ENCODE measurements at places on chromosomes 16 and 17.
A peak's percentile ranks its signal among the peaks of the same experiment; 100 is the strongest.

DNA sequence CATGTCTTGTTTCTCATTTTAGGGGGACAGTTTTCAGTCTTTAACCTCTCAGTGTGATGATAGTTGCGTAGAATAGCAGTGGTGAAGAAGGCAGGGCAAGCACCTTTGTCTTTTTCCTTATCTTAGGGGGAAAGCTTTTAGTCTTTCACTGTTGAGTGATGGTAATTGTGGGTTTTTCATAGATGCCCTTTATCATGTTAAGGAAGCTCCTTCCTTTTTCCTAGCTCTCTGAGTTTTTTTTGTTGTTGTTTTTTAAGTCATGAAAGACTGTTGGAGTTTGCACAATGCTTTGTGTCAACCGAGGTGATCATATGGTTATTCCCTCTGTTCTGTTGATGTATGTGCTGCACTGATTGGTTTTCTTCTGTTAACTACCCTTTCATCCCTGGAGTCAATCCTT is 15.7 kb downstream of the NOL11 start:
- no peak for DNase-seq

DNA sequence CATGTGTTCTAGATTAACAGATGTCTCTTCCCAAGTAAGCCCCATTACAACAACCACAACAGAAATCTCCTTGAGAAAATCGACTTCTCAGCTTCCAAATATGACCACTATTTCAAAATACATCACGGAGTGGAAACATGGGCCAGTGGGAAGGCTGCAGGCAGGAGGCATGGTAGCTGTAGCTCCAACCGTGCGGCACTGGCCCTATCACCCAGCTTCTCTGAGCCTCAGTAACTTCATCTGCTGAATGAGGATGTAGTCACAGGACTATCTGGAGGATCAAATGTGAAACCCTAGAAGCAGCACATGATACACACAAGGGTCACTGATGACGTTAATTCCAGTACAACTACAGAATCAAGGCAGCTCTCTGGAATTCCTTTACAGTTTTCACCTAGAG is 112.2 kb downstream of the VPS53 start:
- DNase-seq, result no peak

DNA sequence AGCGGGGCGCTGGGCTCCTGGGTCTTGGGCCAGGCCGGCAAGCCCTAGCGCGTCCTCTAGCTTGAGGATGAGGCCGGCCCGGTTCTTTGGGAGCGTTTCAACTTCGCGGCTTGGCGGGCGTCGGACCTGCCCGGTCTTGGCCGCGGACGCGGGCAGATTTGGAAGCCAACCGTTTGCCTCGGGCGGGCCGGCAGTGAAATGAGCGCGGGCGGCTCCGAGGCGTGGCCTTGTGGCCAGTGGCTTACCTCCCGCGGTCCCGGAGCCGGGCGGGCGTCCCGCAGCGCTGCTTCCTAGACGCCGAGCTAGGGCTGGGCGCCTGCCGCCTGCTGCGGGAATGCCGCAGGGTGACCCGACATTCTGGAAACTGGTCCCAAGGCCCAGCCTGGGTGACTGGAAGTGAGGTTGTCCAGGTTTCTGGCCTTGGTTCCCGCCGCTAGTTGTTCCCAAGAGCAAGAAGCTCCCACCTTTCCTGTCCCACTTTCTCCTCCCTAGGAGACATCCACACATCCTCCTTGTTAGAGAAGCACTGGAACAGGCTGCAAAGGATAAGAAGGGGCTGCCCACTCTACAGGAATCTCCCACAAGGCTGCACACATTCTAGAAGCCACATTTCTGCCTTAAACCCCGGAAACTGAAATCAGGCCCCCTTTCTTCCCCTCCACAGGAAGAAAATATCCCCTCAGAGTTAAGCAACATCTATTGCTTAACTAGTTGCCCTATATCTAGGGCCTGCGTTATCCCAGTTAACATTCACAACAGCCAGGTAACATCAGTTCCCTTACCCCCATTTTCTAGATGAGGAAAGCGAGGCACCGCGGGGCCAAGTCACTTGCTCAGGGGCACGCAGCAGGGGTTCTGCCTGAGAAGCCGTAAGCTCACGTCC is 4.5 kb upstream of the CBX8 start:
- no peak for DNase-seq

- DNase-seq, result no peak
These were observed 4.7 kb upstream of the AANAT start for GRCh38 chr17:76462556-76463290.

- DNase-seq, result no peak
These were observed 5.1 kb upstream of the KIFC3 start for GRCh38 chr16:57807252-57807967.

GRCh38 chr17:4536259-4536741 is 18.9 kb downstream of the MYBBP1A start:
- no peak for DNase-seq

DNA sequence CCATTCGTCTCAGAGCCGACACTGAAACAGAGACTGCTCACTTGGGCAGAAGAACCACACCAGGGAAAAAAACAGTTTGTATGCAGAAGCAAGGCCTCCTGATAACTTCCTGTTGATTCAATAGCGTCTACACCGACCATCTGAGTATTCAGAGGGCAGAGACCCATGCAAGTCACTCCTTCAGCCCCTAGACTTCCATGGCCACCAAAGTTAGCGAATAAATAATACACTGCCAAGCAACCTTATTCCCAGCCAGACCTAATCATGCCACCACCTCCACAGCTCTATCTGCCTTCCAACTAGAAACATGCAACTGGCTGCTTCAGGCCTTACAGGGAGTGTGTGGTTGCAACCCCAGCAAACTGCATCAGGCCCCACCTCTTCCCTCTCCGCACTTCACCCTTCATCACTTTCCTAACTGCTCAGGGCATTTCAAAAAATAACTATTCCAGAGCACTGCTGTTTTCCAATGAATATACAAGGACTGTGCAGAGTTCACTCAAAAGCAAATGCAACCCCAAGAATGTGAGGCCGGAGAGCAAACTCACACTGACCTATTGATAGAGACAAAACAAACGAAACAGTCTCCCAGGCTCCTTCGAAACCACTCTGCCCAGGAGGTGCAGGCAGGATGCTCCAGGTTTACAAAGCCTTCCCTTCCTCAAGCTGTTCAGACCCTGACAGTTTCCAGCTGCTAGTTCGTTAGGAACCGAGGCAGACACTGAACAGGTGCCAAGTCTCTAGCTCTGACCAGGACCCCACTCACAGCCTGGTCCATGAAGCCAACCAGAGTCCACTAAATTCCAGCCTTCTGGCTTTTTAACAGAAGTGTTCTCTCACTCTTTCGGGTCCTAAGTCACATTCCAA is 3.6 kb downstream of the USP7 start:
- no peak for DNase-seq

DNA sequence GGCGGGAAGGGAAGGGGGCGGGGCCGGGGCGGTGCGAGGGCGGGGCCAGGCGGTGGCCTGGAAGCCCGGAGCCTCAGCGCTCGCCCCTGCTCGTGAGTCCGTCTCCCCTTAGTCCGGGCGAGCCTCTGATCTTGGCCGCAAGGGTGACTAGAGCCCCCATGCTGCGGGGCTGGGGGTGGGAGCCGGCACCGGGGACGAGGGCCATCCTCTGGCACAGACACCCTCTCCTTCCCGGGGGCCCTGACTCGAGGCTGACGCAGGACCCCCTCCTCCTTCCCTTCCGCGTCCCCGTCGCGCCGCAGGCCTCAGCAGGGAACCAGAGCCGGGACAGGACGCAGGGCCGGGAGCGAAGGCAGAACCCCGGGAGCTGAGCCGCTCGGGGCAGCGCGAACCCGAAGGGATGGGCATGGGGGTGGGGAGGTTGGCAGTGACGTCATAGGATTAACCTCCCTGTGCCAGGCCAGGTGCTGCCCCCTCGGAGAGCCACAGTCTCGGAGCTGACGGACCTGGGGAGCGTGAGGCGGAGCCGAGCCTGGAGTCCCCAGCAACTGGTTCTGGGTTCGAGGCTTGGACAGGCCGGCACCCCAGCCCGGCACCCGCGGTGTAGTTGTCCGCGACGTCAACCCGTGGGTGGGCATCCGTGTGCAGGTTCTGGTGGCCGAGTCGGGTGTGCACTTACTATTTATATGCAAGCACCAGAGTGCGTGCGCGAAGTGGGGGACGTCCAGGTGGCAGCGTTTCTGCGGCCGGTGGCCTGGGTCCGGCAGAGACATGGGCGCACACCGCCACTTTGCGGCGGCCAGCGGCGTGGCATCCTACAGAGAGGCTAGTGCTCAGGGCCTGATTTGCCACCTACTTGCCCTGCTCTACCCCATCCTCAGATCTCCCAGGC is 503 bp upstream of the PLCD3 start:
- DNase-seq, result peak; percentile 61

DNA sequence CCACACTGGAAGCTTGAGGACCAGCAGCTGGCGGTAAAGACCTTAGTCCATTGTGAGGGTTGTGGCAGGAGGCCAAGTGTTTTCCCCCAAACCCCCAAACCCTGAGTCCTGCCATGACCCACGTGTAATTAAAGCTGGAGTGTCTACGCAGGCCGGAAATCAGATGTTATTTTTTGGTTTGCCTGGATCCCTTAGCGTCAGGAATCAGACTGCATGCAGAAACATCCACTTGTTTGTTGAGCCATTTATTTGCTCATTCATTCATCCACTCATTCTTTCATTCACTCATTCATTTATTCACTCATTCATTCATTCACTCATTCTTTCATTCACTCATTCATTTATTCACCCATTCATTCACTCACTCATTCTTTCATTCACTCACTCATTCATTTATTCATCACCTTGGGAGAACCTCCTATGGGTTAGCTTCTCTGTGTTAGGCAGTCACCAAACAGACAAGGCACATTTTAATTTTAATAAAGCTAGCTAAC is 313.1 kb downstream of the MAF start:
- DNase-seq, result no peak

DNA sequence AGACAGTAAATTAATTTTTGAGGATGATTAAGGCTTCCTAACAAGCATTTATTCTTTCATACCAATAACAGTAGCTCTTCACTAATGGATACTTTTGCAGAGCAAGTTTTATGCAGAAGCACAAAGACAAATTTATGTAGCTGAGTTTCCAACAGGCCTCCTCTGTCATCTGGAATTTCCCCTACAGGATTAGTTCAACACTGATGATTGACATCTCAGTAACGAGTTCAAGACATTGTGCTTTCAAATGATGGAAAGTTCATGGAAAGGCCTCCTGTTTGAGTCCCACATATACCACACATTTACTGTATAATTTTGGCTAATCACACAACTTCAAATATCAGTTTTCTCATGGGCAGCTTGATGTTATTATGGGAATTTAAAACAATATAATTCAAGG is 40.6 kb downstream of the ABCA10 start:
- DNase-seq, result no peak

GRCh38 chr16:23074423-23074822 is 74.8 kb downstream of the USP31 start:
- no peak for DNase-seq

DNA sequence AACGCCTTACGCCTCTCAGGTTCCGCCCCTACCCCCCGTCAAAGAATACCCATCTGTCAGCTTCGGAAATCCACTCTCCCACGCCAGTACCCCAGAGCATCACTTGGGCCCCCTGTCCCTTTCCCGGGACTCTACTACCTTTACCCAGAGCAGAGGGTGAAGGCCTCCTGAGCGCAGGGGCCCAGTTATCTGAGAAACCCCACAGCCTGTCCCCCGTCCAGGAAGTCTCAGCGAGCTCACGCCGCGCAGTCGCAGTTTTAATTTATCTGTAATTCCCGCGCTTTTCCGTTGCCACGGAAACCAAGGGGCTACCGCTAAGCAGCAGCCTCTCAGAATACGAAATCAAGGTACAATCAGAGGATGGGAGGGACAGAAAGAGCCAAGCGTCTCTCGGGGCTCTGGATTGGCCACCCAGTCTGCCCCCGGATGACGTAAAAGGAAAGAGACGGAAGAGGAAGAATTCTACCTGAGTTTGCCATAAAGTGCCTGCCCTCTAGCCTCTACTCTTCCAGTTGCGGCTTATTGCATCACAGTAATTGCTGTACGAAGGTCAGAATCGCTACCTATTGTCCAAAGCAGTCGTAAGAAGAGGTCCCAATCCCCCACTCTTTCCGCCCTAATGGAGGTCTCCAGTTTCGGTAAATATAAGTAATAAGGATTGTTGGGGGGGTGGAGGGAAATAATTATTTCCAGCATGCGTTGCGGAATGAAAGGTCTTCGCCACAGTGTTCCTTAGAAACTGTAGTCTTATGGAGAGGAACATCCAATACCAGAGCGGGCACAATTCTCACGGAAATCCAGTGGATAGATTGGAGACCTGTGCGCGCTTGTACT is at the start of gene BRCA1:
Gene BRCA1, minus strand, starts transcription at position 232 of the 834 bp plus-strand sequence. CDS start 1,268 bp downstream, outside the sequence.
- peak; percentile 91 for DNase-seq

DNA sequence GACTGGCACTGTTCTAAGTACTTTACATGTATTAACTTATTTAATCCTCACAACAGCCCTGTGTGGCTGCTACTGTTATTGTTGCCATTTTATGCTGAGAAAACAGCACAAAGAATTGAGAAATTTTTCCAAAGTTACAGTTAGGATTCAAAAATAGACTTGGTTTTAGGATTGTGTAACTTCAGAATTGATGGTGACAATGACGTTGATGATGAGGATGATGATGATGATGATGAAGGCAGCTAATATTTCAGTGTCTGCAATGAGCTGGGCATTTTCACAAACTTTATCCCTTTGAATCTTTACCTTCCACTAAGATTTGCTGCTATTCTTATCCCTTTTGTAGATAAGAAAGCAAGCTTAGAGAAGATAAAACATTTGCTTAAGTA is 22.1 kb downstream of the PRKCB start:
- no peak for DNase-seq

DNA sequence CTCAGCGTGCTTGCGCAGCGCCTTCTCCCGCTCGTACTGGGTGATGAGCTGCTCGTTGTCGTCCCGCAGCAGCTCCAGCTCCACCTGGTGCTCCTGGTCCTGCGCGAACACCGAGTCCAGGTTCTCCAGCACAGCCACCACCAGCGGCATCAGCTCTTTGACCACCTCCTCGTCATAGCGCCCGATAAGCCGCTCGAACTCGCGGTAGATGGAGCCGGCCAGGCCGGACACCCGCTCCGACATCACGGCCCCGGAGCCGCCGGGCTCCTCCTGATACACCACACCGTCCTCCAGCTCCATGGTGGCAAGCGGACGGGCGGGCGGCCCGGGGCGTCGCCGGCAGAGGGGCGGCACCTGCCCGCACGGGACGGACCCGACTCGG is 320 bp downstream of the SPAG9 start:
- DNase-seq, result peak; percentile 29

DNA sequence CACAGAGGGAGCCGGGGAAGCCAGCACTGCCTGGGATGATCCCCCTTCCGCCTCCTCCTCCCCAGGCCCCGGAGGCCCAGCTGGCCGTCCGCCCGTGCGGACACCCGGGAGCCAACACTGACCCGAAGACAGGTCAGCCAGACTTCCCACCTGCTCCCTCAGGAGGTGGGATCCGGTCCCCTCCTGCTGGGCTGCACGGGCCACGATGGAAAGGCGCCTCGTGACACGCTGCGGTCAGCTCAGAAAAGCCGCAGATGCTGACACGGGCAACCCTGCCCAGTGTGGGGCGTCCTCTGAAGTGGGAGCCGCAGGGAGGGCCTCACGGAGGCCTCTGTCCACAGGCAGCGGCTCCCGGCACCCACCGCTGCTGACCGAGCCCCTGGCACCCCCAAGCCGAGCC is 49.3 kb downstream of the CBFA2T3 start:
- DNase-seq, result no peak

GRCh38 chr17:79095345-79096055 is 20.9 kb downstream of the ENGASE start:
- DNase-seq, result no peak
